ENCODE measurements at places on chromosomes 1 and 21.
A peak's percentile ranks its signal among the peaks of the same experiment; 100 is the strongest.

GRCh38 chr21:28215214-28215954 lies 777.3 kb downstream of the LTN1 start:
- DNase-seq: no peak

- DNase-seq: no peak
These were observed 711.2 kb downstream of the MRPL39 start for GRCh38 chr21:24895885-24896734.

DNA sequence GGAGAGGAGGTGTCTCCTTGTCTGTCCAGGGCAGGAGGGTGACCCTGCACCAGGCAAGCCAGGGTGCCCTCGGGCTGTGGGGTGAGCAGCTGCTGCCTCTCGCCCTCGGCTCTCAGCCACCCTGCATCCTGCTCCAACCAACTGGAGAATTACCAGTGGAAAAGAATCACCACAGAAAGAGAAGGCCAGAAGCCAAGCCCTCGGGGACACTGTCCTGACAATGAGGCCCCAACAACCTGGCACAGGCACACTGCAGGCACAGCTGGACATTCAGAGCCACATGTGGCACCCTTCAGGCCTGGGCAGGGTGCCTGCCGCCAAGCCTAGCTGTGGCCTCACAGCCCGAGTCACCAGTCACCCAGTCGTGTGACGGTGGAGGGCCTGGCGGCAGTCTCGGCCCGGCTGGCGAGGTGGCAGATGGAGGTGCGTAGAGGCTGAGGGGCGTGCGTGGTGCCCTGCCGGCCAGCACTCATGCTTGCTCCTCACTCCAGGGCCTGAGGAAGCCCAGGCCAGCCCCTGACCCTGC lies 12.0 kb downstream of the MEGF6 start:
- no peak for DNase-seq

DNA sequence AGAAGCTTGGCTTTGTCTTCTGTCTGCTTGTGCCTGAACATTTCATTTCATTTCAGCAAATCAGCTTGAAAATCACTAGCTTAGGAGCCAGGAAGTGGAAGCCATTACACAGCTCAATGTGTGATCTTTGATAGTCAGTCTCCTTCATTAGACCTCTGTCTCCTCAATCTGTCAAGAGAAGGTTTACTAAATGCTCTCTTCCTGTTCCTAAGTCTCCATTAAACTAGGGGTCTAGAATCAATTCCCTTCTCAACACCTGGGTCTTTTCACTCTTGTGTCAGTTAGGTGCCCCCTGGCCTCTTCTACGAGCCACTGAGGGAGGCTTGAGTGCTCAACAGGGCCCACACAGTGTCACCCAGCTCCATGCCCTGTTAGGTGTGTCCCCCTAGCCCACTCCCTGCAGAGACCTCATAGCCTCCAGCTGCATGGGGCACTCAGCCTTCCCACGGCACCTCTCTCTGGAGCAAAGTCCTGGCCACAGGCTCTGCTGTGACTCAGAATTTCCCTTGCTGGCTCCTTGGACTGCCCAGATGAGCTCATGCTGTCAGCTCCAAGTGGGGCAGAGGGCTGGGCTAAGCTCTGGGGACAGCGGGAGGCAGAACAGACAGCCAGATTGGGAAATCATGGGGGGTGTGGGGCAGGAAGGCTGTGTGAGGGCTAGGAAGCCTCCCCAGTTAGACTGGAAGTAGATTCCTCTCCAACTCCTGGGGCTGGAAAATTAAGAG lies 115.7 kb upstream of the IPO9 start:
- peak; percentile 67 for DNase-seq

DNA sequence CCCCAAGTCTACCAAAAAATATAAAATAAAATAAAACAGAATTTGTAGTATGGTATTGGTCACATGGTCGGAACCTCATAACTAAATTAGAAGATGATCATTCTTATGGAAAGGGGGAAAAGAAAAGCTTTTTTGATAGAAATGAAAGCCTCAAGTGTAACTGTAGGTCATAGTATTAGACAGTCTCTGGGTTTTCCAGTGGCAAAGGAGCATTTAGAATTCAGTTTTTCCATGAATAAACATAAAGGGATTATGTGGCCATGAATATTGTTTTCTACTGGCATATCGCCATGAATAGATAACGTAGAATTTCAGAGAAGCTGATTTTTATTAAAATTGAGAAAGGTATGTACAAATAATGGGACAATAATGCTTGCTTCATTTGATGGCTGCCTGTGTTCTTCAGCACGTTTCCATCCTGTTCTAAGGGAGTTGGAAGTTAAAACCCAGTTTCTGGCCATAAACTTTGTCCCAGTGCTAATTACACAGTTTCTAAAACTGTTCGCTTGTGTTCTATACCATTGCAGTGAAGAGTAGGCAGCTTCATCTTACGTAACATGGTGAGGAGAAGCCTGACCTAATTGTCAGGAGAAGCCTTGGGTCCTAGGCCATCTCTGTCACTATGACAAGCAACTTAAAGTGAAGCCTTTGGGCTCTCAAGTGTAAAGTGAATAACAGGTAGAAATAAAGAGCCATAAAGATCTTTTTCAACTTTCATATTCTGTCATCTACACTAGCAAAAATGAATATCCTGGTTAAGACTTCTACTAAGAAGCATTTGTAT lies 70.5 kb upstream of the PGD start:
- DNase-seq: no peak

GRCh38 chr21:38661889-38662568 lies 143.7 kb upstream of the ETS2 start:
- DNase-seq: peak; percentile 34

DNA sequence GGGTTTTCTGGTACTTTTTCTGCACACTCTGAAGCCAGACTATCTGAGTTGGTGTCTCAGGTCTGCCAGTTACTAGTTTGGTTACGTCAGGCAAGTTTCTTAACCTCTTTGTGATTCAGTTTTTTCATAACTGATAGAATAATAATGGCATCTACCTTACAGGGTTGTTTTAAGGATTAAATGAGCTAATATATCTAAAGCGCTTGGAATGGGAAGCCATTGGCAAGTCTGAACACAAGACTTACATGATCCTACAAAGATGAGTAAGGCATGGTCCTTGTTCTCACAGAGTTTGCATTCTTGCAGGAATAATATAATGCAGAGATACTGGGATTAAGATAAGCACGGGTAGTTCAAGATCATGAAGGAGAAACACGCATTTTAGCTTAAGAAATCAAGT lies 9.2 kb upstream of the DENND2D start:
- DNase-seq: no peak

DNA sequence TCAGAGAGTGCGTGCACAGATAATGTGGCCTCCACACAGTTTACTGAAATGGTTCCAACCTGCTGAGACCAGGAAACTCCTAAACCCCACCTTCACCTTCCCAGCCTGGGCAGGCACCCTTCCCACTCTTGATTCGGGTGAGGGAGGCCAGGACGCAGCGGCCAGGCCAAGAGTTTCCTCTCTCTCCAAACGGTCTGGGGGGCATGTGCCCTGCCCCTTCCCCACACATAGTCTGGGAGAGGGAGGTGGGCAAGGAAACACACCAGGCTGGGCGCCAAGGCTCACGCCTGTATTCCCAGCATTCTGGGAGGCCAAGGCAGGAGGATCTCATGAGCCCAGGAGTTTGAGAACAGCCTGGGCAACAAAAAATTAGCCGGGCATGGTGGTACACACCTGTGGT lies 9.6 kb downstream of the TNFRSF8 start:
- no peak for DNase-seq

GRCh38 chr1:206469933-206470691 lies at the start of gene IKBKE:
TSS of gene IKBKE (plus strand) at chr1:206470476. CDS start at chr1:206473228, 2,752 bp downstream.
- DNase-seq: no peak

GRCh38 chr21:37620401-37620800 lies 253.8 kb downstream of the DYRK1A start:
- DNase-seq: no peak

DNA sequence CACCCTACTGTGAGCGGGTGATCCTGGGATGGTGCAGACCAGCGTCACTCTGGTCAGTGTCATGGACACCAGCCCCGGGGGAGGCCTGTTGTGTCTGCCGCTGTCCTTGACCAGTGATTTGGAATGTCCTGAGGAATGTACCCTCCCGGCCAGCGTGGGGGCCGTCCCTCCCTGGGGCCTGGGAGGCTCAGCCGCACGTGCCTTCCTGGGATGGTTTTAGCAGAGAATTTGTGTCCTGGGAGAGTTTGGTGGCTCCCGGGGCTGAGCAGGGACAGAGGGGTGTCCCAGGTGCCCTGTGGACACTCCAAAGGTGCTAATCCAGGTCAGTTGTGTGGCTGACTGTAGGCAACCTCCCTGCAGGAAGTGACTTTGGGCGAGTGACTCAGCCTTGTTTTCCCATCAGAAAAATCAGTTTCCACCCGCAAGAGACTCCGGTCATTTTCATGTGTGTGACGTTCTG lies 6.2 kb downstream of the ARHGEF16 start:
- DNase-seq: no peak

DNA sequence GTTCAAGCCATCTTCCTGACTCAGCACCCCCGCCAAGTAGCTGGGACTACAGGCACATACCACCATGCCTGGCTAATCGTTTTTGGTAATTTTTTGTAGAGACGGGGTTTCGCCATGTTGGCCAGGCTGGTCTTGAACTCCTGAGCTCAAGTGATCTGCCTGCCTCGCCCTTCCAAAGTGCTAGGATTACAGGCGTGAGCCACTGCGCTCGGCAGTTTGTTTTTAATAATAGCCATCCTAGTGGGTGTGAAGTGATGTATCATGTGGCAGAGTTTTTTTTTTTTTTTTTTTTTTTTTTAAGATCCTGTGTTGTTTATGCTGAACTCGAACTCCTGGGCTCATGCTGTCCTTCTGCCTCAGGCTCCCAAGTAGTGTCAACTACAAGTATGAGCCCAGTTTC lies 51.8 kb downstream of the SPEN start:
- DNase-seq: no peak

All from right lung (tissue), 10 donors.